ENCODE measurements at places on chromosomes 3 and 15. TPM values are rescaled to one million over a fixed set of nuclear protein-coding genes. Genes with fewer than 3 reads are reported as not detected.
A peak's percentile ranks its signal among the peaks of the same experiment; 100 is the strongest.

Gene PARP15
- 1.0 TPM for total RNA-seq

Gene ANKRD63
- not detected for total RNA-seq

GRCh38 chr3:151431940-151432339 is 28.9 kb downstream of the IGSF10 start:
- no peaks in the 10 kb centered on the region for H3K4me1 ChIP-seq
- no peak overlapping the region for H3K27ac ChIP-seq
- DNase-seq, result no peak
- no peaks in the 10 kb centered on the region for H3K36me3 ChIP-seq

GRCh38 chr15:27182561-27183110 is 211.7 kb downstream of the GABRG3 start:
- H3K27ac ChIP-seq, result no peak overlapping the region
- no peaks in the 10 kb centered on the region for H3K36me3 ChIP-seq
- no peaks in the 10 kb centered on the region for H3K27me3 ChIP-seq

DNA sequence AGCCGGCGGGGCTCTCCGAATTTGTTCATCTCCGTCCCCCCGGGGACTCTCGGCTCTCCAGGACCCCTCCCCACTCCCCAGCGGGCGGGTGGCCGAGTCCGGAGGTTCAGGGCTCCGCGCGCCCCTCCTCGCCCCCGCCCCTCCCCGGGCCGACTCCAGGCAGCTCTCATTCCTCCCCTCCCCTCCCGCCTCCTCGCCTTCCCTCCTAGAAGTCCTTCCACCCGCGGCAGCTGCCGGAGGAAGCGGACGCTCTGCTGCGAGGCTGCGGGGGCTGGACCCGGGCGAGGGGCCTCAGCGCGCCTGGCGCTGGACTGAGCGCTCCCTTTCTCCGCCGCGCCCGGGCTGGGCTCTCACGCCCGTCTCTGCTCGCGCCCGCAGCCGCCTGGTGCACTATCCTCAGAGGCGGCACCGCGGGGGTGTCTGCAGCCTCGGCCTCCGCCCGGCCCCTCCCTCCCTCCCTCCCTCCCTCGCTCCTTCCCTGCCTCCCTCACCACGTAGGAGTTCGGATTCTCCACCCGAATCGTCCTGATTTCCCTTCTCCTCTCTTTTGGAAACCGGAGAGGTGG is at the start of gene ROBO2:
TSS of gene ROBO2 (plus strand) at position 494 of the 566 bp plus-strand sequence. CDS start 687 bp downstream, outside the sequence.
- DNase-seq, result peak; percentile 19
- H3K27me3 ChIP-seq, result peaks cover 52% of the 10 kb centered on the region
- H3K27ac ChIP-seq, result no peak within 1 kb of the TSS

DNA sequence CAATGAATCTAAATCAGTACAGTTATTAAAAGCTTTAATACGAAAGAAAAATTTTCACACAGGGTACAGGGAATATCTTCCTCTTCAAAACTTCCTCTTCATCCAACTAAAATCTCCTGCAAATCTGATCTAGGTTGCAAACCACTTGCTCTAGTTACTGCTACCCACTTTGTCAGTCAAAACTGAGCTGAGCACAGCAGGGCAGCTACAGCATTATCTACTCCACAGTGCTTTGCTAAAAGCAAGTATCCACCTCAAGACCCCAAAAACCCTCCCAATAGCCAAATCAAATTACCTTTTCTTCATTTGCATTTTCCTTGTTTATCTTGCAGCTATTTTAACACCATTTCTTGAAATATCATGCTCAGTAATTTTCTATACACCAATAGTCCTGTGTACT is 14.7 kb downstream of the ZNF280D start:
- H3K4me1 ChIP-seq, result peaks cover 53% of the 10 kb centered on the region
- no peaks in the 10 kb centered on the region for H3K27me3 ChIP-seq
- no peaks in the 10 kb centered on the region for H3K36me3 ChIP-seq
- no peak overlapping the region for H3K27ac ChIP-seq
- no peak overlapping the region for H3K4me3 ChIP-seq

- H3K36me3 ChIP-seq, result no peaks in the 10 kb centered on the region
- no peak overlapping the region for H3K27ac ChIP-seq
- no peak for DNase-seq
- no peaks in the 10 kb centered on the region for H3K27me3 ChIP-seq
- H3K4me3 ChIP-seq, result no peak overlapping the region
These were observed 155.7 kb downstream of the B3GALNT1 start for GRCh38 chr3:160949460-160949859.

DNA sequence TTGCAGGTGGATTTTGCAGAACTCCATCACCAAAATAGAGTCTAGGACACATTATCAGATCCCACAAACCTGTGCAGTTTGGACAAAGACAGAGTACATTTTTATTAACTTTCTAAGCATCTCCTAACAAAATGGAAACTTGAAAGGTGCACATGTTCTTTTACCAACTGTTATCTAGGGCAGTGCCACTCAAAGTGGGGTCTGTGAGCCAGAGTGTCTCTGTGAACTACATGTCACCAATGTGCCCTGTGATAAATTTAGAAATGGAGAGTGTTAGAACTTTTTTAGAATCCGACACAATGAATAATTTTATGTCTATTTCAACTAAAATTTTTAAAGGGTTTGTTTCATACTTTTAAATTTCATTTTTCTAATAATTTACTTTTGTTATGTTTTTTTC is 68.4 kb upstream of the TMC3 start:
- no peak overlapping the region for H3K27ac ChIP-seq
- H3K27me3 ChIP-seq, result no peaks in the 10 kb centered on the region
- H3K4me1 ChIP-seq, result no peaks in the 10 kb centered on the region
- no peak for DNase-seq
- no peak overlapping the region for H3K4me3 ChIP-seq
- no peaks in the 10 kb centered on the region for H3K36me3 ChIP-seq

- DNase-seq, result no peak
- H3K36me3 ChIP-seq, result no peaks in the 10 kb centered on the region
- no peaks in the 10 kb centered on the region for H3K27me3 ChIP-seq
- no peak overlapping the region for H3K4me3 ChIP-seq
- H3K4me1 ChIP-seq, result no peaks in the 10 kb centered on the region
These were observed 352.0 kb downstream of the GAP43 start for GRCh38 chr3:115975353-115975752.

DNA sequence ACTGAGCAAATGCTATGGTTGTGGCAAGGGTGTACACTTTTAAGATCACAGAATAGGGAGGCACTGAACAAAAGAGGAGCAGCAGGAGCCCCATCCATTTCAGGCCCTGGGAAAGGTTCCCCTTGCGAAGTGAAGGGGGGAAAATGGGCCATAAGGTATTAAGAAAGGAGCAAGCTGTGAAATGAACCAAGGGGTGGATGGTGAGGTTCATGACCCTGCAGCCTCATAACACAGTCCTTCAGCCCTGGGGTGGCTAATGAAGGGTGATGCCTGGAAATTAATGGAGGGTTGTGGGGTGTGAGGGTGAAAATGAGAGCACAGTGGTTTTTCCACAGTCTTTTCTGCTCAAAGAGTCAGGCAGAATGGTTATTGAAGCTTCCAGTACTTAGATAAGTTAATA is 150.1 kb downstream of the PDZRN3 start:
- H3K36me3 ChIP-seq, result no peaks in the 10 kb centered on the region
- H3K27me3 ChIP-seq, result no peaks in the 10 kb centered on the region
- H3K4me3 ChIP-seq, result no peak overlapping the region
- no peak overlapping the region for H3K27ac ChIP-seq

GRCh38 chr15:31088672-31089367 is 12.7 kb downstream of the TRPM1 start:
- H3K4me3 ChIP-seq, result no peak overlapping the region
- no peak for DNase-seq
- H3K36me3 ChIP-seq, result no peaks in the 10 kb centered on the region
- no peaks in the 10 kb centered on the region for H3K4me1 ChIP-seq
- no peak overlapping the region for H3K27ac ChIP-seq

DNA sequence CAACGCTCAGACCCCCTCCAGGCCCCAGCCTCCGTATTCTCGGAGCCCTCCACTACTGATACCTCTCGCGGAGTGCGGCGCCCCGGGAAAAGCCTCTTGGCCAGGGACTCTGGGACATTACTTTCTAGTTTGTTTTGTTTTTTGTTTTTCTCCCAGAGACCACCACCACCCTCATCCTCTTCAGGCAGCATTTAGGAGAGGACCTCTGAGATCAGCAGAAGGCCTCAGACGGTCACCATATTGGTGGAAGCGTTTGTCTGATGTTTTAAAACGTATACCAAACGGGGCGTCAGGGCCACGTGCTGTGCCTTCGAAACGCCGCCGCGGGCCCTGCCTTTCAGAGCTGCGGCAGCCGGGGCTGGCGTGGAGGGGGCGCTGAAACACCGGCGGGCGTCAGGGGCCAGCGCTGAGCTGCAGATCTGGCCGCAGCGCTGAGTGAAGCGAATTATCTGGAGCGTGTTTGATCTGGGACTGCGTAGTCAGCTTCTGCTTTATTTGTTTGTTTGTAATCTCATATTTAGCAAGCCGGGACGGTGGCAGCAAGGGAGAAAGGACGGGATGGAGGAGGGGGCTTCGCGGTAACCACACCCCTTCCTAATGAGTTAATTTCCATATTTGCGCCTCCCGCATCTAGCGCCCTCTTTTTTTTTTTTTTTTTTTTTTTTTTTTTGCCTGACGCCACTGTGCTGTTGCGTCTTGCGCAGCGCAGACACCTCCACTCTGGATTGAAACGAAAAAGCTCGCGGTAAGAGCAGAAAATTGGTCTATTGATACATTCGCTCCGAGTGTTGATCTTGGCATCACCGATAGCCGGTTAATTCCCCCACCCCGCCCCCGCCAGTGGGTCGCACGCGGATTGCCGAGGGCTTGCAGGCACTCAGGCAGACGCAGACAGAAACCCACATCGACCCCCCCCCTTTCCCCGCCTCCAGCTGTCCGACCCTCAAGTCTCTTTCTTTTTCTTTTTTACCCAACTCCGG is 14.9 kb downstream of the SOX2 start:
- H3K27me3 ChIP-seq, result peaks cover 48% of the 10 kb centered on the region
- H3K4me3 ChIP-seq, result peak overlapping the region; percentile 43
- H3K27ac ChIP-seq, result no peak overlapping the region
- no peaks in the 10 kb centered on the region for H3K36me3 ChIP-seq

Gene SNRPA1
- 14.8 TPM for total RNA-seq

DNA sequence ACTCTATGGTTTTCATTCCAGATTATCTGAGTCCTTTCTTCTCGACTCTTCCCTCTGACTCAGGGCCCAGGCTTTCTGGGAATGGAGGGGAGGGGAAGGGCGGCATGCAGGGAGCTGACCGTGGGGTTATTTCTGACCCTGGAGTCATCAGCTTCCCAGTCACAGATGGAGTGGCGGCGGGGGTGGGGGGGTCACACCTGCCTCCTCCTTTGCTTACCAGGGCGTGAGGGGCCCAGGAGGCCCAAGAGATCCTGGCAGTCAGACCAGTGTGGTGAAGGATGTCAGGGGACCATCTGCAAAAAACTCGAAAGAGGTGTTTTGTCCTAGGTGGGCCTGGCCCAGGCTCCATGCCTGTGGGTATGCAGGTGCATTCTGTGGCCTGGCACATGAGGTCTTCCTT is 996 bp upstream of the XIRP1 start:
- no peak overlapping the region for H3K4me3 ChIP-seq
- H3K36me3 ChIP-seq, result peaks cover 12% of the 10 kb centered on the region
- peaks cover 33% of the 10 kb centered on the region for H3K4me1 ChIP-seq
- DNase-seq, result peak; percentile 89

GRCh38 chr3:190737446-190737845 is 125.0 kb downstream of the GMNC start:
- H3K4me1 ChIP-seq, result no peaks in the 10 kb centered on the region
- no peak for DNase-seq
- H3K4me3 ChIP-seq, result no peak overlapping the region
- no peaks in the 10 kb centered on the region for H3K27me3 ChIP-seq
- H3K27ac ChIP-seq, result no peak overlapping the region

- no peaks in the 10 kb centered on the region for H3K27me3 ChIP-seq
- H3K36me3 ChIP-seq, result no peaks in the 10 kb centered on the region
- peak; percentile 82 for DNase-seq
- peak overlapping the region; percentile 69 for H3K27ac ChIP-seq
- H3K4me3 ChIP-seq, result no peak overlapping the region
These were observed 8.7 kb downstream of the SEMA3F start for GRCh38 chr3:50163572-50164455.

All from psoas muscle (tissue), 8 donors.